ENCODE measurements at places on chromosomes 1 and 21.
A peak's percentile ranks its signal among the peaks of the same experiment; 100 is the strongest.

DNA sequence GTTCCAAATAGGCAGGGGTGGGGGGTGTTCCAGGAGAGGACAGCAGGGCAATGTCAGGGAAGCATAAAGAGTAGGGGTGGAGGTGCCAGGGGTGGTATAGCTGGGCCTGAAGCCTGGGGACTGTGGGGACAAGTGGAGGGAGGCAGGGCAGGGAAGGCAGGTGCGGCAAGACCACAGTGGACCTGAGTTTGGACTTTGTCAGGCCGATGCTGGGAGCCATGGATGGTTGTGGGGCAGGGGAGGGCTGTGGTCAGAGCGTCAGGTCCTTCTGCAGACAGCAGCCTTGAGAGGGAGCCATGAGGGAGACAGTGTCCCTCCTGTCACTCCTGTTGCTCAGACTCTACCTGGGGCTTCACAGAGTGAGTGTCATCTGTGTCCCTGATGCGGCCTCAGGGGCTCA is 320.3 kb downstream of the PTPRU start:
- no peak for DNase-seq

GRCh38 chr1:34858901-34859445 is 576 bp downstream of the SMIM12 start:
- DNase-seq = peak; percentile 4

DNA sequence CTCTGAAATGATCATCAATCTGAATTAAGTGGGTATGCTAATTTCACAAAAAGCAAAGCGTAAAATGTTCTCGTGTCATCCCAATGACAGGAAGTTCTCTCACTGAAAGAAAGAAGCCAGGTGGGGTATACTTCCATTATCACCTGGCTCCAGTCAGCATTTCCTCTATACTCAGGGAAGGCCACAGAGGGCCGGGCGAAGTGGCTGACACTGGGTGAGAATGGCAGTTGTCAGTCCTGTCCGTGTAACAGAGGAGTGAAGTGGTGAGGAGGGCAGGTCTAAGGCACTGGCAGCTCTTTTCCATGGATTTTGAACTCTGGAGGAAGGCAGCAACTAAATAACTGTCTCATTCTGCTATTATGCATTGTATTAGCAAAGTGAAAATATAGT is 60.4 kb downstream of the CAPN2 start:
- DNase-seq = no peak

DNA sequence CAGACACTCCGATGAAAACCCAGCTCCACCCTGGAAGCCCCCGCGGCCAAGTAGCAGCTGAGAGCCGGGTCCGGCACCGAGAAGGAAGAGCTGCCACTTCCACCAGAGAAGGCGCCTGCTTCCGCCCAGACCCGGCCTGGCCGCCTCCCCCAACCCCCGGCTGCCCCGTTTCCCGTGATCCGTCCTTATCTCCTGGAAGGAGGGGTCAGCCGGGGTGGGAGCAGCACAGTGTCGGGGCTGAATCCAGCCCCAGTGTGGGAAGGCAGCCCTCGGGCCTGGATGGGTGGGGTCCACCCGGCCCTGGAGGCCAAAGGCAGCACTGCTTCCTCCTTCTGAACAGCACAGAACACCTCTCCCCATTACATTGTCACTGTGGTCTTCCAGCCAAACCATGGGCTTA is 69.4 kb downstream of the MEGF6 start:
- no peak for DNase-seq

DNA sequence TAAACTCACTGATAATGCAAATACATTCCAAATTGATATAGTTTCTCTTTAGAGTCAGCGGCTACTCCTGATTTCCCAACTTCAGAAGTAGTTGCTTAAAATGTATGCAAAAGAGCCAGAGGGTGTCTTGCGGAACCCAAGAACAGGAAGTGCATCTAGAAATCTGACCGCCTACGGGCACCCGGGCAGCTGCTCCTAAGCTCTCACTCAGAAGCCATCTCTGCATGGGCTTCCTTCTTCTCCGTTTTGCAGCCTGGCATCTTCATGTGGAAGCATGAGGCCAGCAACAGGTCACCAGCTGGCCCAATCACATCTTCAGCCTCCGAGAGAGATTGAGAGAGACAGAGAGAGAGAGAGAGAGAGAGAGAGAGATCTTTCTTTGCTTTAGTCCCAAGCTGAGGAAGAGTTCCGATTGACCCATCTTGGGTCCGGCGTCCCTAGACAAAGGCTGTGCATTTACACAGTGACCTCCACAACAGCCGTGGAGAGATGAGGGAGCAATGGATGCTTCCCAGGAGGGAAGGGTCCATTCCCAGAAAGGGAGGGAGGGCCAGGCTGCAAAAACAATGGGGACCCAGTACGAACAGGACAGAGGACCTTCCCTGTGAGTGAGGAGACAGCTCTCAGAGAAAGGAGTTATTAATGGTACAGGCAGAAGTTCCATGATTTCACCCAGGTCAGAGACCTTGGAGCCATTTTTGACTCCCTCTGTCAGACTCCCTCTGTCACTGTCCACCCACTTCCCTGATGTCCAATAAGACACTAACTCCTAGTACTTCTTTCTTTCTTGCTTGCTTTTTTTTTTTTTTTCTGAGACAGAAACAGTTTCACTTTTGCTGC is 28.2 kb upstream of the SLC30A1 start:
- no peak for DNase-seq

DNA sequence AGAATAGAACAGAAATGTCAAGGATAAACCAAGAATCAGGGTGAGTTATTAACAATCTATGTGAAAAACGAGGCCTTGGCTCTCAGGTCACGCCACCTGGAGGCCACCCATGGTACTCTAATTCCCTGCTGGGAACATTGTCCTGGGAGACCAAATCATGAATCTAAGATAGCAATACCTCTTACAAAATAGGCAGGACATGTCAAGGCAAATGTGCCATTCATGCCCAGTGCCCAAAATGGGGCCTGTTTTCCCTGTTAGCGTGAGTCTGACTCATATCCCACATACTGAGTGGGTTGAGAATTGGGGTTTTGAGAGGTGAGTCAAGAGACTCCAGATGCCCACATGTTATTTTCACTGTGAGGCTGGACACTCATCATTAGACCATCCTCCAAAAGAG is 380.8 kb downstream of the HHIPL2 start:
- no peak for DNase-seq

- DNase-seq = no peak
These were observed 5.2 kb downstream of the PLA2G2D start for GRCh38 chr1:20114021-20114648.

DNA sequence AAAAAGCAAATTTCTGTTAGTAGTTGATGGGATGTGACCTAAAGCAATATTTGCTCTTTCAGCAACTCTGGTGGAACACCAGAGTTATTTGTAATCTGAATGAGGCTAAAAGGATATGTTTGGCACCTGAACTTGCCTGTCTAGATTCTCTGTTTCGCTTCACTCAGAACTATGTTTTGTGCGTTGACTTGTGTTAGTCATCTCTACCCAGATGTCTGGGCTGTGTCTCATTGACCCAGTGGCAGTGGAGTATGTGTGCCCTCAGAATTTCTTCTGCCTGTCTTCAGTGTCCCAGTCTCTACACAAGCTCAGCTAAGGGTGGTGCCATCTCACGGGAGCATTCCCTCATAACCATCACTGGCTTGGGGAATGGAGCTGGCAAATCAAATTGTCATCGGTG is 13.9 kb downstream of the KCNK1 start:
- DNase-seq = no peak

GRCh38 chr1:160367934-160368923 is 1.4 kb downstream of the NHLH1 start:
- no peak for DNase-seq

- no peak for DNase-seq
These were observed 2.2 kb downstream of the MACO1 start for GRCh38 chr1:25432749-25433388.

DNA sequence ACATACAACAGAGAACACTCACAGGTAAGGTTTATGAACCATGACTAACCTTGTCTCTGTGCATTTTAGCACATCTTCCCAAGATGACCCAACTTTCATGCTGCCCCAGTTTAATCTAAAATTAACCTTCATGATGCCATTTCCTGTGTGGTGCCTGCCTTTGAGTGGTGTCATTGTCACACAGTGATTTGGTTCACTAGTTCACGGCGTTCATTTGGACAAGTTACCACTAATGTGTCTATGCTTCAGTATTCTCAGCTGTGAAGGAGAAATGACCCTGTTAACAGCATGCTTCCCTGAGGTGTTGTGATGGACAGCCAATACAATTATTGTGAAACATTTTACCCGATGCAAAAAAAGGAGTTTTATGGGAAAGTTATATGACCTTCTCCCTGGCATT is 693.1 kb downstream of the RWDD3 start:
- DNase-seq = no peak
